ENCODE measurements at places on chromosomes 6 and 20. TPM values are rescaled to one million over a fixed set of nuclear protein-coding genes. Genes with fewer than 3 reads are reported as not detected.

Gene CD93
- total RNA-seq = 1.9 TPM

Gene CLDN20
- total RNA-seq = not detected

Gene PABPC1L
- 83.6 TPM for total RNA-seq

Gene NRM
- 24.2 TPM for total RNA-seq

Gene CFAP206
- total RNA-seq = not detected

DNA sequence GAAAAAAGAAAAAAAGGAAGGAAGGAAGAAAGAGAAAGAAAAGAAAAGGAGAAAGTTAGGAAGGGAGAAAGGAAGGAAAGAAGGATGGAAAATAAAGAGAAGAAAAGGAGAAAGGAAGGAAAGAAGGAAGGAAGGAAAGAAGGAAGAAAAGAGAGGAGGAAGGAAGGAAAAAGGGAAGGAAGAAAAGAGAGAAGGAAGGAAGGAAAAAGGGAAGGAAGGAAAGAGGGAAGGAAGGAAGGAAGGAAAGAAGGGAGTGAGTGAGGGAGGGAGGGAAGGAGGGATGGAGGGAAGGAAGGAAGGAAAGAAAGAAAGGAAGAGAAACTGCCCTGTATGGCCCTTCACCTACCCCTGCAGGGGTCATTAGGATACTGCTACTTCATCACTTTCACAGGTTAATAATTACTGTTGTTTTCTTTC, 12.9 kb upstream of the IGF2R start:
- no peak for DNase-seq

- no peak for DNase-seq
Measured at GRCh38 chr20:19376451-19377229, 164.2 kb downstream of the SLC24A3 start.

GRCh38 chr20:18042229-18042628, 15.5 kb downstream of the OVOL2 start:
- no peak for DNase-seq

DNA sequence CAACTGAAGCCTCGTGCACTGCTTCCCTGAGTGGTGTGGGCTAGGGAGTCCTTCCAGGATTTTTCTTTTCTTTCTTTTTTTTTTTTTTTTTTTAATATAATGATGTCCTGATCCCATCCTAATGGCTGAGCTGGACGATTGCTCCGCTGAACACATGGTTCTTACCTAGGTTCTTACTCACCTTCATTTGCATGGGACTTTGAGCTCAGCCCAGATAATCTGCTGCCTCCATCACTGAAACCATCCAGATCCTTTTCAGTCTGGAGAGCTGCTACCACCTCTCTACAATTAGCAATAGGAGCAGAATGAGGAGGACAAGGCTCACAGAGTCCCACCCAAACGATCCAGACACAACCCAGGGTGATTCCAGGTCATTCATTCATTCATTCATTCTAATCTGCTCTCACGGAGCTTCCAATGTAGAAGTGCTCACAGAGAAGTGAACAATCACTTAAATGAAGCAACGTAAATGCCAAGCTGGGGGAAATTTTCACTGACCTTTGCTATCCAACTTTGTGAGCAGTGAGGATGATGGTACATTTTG, 246.3 kb upstream of the RREB1 start:
- no peak for DNase-seq

- DNase-seq = no peak
Measured at GRCh38 chr6:45721665-45722064, 294.0 kb downstream of the CLIC5 start.

GRCh38 chr6:136890194-136890839, 31.8 kb upstream of the SLC35D3 start:
- no peak for DNase-seq

DNA sequence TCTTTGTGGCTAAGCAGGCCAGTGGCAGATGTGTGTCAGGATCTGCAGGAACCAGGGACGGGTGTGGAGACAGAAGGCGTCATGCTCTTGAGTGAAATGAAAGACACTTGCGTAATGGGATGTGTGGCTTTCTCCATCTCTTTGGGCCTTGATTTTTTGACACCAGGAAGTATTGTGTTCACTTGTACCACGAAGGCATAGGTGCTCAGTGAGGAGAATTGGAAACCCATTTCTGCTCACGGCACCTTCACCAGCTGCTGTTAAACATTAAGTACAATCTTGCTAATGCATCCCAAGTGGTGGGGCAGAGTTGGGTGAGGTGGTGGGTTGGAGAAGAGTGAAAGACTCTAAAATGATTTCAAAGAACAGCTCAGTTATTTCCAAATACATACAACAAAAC, 30.0 kb downstream of the GJA10 start:
- DNase-seq = no peak

DNA sequence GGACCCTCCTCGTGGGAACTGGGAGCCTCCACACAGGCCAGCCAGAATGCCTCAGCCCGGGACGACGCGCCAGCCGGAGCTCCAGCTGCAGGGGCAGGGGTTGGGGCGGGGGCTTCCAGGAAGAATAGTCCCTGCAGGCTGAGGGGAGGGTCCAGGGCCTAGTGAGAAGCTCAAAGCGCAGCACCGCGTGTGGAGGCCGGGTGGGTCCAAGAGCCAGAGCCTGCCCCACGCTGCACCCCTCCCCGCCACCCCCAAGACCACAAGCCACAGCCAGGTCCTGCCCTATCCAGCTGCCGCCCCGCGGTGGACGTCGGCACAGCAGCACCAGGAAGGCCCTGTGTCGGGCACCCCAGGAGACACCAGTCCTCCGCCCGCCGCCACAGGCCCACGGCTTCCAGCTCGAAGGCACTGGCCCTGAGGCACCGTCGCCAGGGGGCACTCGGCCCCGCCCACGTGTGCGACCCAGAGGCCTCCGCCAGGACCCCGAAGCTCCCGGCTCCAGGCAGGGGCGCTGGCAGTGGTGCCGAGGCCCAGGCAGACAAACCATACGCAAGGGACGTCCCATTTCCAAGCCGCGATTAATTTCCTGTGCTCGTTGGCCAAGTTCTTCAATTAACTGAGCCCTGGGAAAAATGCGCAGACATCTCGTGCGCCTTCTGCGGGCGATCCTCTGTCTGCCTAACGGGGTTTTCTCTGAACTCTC, 19.5 kb downstream of the KCNQ2 start:
- no peak for DNase-seq

DNA sequence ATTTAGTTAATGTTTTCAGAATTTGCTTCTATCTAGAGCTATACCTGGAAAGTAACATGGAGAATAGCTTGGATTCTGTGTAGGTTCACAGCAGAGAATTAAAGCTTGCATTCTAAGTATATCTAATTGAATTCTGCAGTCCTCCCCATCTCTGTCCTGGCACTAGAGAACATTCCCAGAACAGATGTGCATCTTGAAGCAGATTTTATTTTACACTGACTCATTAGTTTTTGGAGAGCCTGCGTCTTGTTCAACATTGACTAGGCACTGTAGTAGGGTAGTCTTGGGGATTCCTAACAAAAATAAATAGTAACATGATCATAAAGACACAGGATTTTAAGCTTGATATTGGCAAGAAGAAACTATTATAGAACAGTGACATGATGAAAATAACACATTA, 36.2 kb upstream of the BAG2 start:
- DNase-seq = no peak

DNA sequence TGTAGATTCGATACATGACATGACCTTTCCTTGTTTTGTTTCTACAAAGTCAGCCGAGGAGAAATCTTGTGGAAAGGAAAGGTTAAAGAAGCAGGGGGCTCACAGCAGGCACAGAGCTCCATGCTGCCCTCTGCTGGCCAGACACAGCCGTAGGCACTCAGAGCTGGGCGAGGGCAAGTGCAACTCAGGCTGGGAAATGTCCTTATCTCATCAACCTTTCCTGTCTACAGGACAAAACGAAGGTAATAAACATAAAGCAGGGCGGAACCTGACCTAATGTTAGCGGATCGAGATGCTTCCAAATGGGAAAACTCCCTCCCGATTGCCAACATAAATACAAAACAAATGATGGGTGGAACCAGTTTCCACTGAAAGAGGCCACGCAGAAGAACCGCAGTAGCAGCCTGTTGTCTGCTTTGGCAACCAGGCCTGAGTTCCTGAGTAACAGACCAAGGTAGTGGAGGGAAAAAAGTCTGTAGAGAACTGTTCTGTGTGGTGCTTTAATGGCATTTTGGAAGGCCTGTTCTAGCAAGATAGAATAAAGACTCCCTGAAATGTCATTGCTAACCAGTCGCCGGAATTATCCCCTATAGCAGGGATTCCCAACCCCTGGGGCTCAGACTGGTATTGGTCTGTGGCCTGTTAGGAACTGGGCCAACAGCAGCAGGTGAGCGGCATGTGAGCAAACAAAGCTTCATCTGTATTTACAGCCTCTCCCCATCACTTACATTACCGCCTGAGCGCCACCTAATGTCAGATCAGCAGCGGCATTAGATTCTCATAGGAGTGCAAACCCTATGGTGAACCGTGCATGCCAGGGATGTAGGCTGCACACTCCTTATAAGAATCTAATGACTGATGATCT, 85.2 kb downstream of the MBOAT1 start:
- DNase-seq = peak; percentile 41

DNA sequence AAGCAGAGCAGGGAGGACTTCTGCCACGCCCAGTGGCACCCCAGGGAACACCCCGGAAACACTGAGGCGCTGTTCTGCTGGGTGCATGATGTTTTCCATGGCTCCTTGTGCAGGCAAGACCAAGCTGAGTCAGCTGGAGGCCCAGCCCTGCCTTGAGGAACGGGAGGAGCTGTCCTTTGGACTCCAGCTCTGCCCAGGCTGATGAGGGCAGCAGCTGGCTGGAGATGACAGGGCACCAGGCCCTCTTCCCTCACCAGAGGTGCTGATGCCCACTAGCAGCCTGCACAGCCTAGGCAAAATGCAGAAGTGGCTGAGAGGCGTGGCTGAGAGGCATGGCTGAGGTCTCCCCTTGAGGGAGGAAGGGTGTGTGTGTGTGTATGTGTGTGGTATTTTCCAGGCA, 2.4 kb downstream of the C6orf132 start:
- DNase-seq = no peak

- no peak for DNase-seq
Measured at GRCh38 chr20:62766716-62767115, 29.6 kb upstream of the MRGBP start.
